ENCODE measurements at places on chromosomes 1 and 21. TPM values are rescaled to one million over a fixed set of nuclear protein-coding genes. Genes with fewer than 3 reads are reported as not detected.
A peak's percentile ranks its signal among the peaks of the same experiment; 100 is the strongest.

DNA sequence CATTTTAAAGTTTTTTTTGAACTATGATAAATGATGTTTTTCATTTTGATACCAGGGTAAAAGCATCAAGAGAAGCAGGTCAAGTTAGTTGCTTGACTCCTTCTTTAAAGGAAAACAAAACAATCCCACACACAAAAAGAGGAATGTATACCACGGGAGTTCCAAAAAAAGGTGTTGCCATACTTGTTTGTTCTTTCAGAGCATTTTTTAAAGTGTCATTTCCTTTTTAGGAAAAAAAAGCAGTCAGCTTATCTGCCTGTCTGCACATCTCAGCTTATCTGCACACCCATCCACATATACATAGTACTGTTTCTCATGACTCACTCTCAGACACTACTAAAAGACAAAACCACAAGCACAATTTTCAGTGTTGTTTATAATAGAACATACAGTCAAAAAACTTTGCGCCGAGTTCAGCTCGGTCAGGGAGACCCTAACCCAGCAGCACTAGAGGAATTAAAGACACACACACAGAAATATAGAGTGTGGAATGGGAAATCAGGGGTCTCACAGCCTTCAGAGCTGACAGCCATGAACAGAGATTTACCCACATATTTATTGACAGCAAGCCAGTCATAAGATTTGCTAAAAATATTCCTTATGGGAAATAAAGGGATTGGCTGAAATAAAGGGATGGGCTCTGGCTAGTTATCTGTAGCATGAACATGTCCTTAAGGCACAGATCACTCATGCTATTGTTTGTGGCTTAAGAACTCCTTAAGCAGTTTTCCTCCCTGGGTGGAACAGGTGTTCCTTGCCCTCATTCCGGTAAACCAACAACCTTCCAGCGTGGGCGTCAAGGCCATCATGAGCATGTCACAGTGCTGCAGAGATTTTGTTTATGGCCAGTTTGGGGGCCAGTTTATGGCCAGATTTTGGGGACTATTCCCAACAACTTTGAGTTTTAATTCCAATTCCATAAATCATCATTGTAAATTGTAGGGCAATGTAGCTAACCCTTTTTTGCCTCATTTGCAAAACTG, 11.4 kb upstream of the MNDA start:
- no peak for DNase-seq
- H3K36me3 ChIP-seq, result no peaks in the 10 kb centered on the region
- H3K27ac ChIP-seq, result no peak overlapping the region

DNA sequence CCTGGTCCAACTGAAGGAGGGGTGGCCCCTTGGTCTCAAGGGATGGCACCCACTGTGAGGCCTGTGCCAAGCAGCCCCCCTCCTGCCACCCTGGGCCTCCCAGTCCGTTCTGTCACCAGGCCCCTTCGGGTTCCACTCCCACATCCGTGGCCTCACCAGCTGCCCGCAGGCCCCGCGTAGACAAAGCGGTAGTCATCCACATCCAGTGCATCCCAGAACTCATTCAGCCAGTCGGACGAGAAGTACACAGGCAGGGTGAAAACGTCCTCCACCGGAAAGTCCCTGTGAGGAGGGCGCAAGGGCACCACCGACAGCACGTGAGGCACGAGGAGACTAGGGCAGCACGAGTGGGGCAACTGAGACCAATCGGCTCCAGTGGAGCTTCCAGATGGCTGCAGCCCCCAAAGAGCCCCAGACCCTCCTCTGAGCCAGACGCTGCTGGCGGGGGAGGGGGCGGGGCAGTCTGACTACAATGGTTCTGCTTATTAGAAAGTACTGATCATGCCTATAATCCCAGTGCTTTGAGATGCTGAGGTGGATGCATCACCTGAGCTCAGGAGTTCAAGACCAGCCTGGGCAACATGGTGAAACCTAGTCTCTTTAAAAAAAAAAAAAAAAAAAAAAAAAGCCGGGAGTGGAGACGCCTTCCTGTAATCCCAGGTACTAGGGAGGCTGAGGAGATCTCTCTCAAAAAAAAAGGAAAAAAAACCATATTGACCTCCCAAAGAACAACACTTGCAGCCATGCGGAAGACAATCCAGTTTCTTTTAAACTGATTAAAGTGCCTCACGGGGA, 1.2 kb downstream of the JMJD4 start:
- DNase-seq, result peak; percentile 39
- peak overlapping the region; percentile 91 for H3K27ac ChIP-seq
- peak overlapping the region; percentile 93 for H3K4me3 ChIP-seq
- H3K4me1 ChIP-seq, result peaks cover 33% of the 10 kb centered on the region
- no peaks in the 10 kb centered on the region for H3K36me3 ChIP-seq

DNA sequence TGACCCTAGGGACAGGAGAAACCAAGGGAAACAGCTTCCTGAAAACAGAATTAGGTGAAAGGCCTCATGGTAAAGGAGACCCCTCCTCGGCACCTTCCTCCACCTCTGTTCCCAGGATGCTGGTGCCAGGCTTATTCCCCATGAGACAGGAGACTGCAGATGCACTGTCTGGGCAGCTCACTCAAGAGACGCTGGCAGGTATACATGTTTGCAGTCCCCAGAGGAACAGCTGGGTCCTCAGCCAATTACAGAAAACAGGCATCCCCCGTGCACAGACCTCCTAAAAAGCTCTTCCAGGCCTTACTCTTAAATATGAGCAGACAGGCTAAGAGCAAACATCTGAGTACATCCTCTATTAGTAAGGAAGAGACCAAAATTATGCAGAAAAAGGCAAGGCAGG, 6.5 kb downstream of the CCSAP start:
- H3K36me3 ChIP-seq, result no peaks in the 10 kb centered on the region
- no peaks in the 10 kb centered on the region for H3K27me3 ChIP-seq
- peaks cover 2% of the 10 kb centered on the region for H3K4me1 ChIP-seq

- DNase-seq, result no peak
- no peak overlapping the region for H3K4me3 ChIP-seq
- no peak overlapping the region for H3K27ac ChIP-seq
- no peaks in the 10 kb centered on the region for H3K4me1 ChIP-seq
Observed at GRCh38 chr1:24898909-24899439, 31.1 kb downstream of the RUNX3 start.

- DNase-seq, result no peak
- no peaks in the 10 kb centered on the region for H3K4me1 ChIP-seq
- H3K4me3 ChIP-seq, result no peak overlapping the region
- H3K27me3 ChIP-seq, result no peaks in the 10 kb centered on the region
Observed at GRCh38 chr21:42572906-42573495, 59.3 kb downstream of the SLC37A1 start.

GRCh38 chr1:21220815-21221214, 44.1 kb upstream of the EIF4G3 start:
- no peak for DNase-seq
- H3K36me3 ChIP-seq, result no peaks in the 10 kb centered on the region
- H3K27ac ChIP-seq, result no peak overlapping the region
- H3K27me3 ChIP-seq, result no peaks in the 10 kb centered on the region
- no peaks in the 10 kb centered on the region for H3K4me1 ChIP-seq

The OR2AK2 gene
- not detected for polyA plus RNA-seq

The LRRC53 gene
- polyA plus RNA-seq, result not detected

DNA sequence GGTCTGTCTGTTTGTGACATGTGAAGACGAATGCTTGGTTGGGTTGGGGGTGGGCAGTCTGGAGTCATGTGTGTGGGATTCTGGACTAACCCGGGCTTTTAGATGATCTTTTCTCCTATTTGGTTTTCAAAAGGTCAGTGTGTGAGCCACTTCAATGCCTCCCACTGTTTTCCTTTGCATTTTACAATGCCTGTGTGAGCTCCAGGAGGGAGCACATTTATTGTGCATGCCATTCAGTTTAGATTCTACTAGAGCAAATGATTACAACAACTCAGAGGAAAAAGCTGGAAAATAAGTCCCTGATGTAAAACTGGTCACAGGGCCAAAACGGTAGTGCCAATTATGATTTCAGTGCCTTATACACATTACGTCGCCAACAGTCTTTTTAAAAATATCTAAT, 90.9 kb downstream of the LYPLAL1 start:
- H3K36me3 ChIP-seq, result no peaks in the 10 kb centered on the region
- H3K4me3 ChIP-seq, result no peak overlapping the region
- no peak overlapping the region for H3K27ac ChIP-seq
- DNase-seq, result no peak
- H3K27me3 ChIP-seq, result no peaks in the 10 kb centered on the region

DNA sequence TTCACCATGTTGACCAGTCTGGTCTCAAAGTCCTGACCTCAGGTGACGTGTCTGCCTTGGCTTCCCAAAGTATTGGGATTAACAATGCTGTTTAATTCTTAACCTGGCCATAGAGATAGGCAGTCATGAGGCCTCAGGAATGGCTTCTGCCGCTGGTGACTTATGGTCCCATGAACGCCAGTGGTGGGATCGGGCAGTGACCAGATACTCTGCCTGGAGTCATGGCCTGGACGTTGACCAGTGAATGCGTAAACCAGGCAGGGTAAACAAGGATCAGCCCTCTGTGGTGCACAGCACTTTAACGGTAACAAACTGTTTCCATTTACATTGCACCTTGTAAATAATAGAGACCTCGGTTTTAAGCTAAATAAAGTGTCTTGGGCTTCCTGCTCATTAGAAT, 23.0 kb downstream of the MTARC1 start:
- H3K36me3 ChIP-seq, result no peaks in the 10 kb centered on the region
- H3K4me1 ChIP-seq, result no peaks in the 10 kb centered on the region
- no peaks in the 10 kb centered on the region for H3K27me3 ChIP-seq
- no peak overlapping the region for H3K27ac ChIP-seq
- no peak for DNase-seq
- H3K4me3 ChIP-seq, result no peak overlapping the region

GRCh38 chr1:81618376-81618775, 182.4 kb upstream of the ADGRL2 start:
- H3K4me3 ChIP-seq, result no peak overlapping the region
- H3K4me1 ChIP-seq, result no peaks in the 10 kb centered on the region
- H3K27me3 ChIP-seq, result no peaks in the 10 kb centered on the region
- DNase-seq, result no peak

DNA sequence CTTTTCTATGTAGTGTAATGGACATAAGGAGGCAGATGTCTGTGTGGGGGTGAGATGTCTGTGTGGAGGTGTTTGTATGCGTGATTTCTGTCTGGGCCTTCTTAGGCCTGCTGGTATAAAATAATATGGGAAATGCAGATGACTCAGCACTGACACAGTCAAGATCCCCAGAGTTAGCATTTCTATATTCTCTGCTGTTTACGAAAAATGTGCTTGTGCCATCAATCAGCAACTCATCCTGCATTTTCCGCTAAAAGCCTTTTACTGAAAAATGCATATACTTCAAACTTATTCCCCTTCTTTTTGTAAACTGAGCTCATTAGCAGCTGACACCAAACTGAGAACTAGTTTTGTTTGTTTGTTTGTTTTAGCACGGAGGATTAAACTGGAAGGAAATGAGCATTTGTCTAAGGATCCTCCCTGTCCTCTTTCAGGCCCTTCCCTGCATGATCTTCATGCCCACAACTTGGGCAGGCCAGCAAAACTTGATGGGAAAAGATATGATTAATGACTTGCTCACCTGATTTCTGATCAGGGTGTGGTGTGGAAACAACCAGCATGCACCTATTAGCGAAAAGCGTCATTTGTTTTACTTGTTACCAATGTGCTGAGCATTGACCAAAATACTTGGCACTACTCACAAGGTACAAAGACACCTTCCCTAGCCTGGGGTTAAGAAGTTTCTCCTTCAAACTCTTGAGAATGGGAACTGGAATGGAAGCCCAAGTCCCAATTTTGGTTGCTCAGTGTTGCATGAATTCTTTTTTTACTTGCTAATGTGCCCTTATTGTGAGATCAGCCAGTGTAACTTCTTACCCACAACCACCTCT, 77.4 kb downstream of the NDUFS5 start:
- H3K4me3 ChIP-seq, result no peak overlapping the region
- H3K4me1 ChIP-seq, result peaks cover 11% of the 10 kb centered on the region
- H3K27me3 ChIP-seq, result no peaks in the 10 kb centered on the region

The SLC9A1 gene
- polyA plus RNA-seq, result 22.0 TPM

The MRPL55 gene
- polyA plus RNA-seq, result 14.6 TPM

DNA sequence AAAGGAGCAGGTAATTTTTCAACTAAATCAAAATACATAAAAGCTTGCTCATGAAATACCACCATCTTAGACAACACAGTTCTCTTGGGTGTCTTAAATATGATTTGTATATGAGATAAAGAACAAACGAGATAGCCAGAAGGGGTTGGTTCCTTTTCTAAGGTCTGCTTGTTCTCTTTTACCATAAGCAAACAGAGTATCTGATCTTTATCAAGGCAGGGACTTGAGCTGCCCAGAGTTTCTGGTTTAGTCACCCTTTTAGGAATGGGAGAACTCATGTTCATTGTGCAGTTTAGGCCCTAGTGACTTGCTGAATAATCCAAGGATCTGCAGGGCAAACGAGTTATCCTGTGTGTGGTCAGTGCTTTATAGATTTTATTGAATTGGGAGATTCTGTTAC, 3.0 kb upstream of the SUCO start:
- no peaks in the 10 kb centered on the region for H3K36me3 ChIP-seq
- H3K4me3 ChIP-seq, result no peak overlapping the region
- H3K27me3 ChIP-seq, result no peaks in the 10 kb centered on the region
- H3K4me1 ChIP-seq, result no peaks in the 10 kb centered on the region
- H3K27ac ChIP-seq, result no peak overlapping the region
- no peak for DNase-seq

The AGMAT gene
- 0.08 TPM for polyA plus RNA-seq

The SH2D5 gene
- 0.15 TPM for polyA plus RNA-seq

The TCP10L gene
- 2.9 TPM for polyA plus RNA-seq

- H3K36me3 ChIP-seq, result no peaks in the 10 kb centered on the region
- DNase-seq, result no peak
- no peaks in the 10 kb centered on the region for H3K27me3 ChIP-seq
- H3K4me1 ChIP-seq, result no peaks in the 10 kb centered on the region
- H3K4me3 ChIP-seq, result no peak overlapping the region
Observed at GRCh38 chr1:153306303-153307220, 6.2 kb downstream of the PGLYRP3 start.

GRCh38 chr21:27803571-27803970, 836.7 kb upstream of the ADAMTS5 start:
- H3K4me3 ChIP-seq, result no peak overlapping the region
- H3K27ac ChIP-seq, result no peak overlapping the region
- no peaks in the 10 kb centered on the region for H3K36me3 ChIP-seq
- H3K4me1 ChIP-seq, result no peaks in the 10 kb centered on the region
- no peak for DNase-seq

GRCh38 chr1:226511296-226511695, 37.3 kb upstream of the STUM start:
- DNase-seq, result no peak
- H3K4me1 ChIP-seq, result no peaks in the 10 kb centered on the region
- no peak overlapping the region for H3K27ac ChIP-seq
- no peak overlapping the region for H3K4me3 ChIP-seq

DNA sequence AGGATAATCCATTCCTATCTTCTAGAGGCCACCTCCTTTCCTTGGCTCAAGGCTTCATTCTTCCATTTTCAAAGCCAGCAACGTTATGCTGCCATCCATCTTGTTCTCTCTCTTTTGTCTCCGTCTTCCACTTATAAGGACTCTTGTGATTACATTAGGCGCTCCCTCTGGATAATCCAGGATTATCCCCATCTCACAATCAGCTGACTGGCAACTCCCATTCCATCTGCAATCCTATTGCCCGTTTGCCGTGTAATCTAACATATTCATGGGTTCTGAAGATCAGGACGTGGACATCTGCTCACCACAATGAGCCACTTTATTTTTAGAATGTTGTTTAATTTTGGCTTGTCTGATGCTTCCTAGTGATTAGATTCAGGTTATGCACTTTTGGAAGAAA, 89.3 kb downstream of the EBNA1BP2 start:
- no peak for DNase-seq
- no peak overlapping the region for H3K27ac ChIP-seq
- H3K4me3 ChIP-seq, result no peak overlapping the region
- no peaks in the 10 kb centered on the region for H3K4me1 ChIP-seq

- H3K4me1 ChIP-seq, result peaks cover 2% of the 10 kb centered on the region
- H3K27ac ChIP-seq, result no peak overlapping the region
- no peaks in the 10 kb centered on the region for H3K27me3 ChIP-seq
- DNase-seq, result no peak
Observed at GRCh38 chr1:218395916-218396315, 50.8 kb downstream of the TGFB2 start.

The SFN gene
- polyA plus RNA-seq, result not detected
